ENCODE measurements at places on chromosomes 16 and 17.

DNA sequence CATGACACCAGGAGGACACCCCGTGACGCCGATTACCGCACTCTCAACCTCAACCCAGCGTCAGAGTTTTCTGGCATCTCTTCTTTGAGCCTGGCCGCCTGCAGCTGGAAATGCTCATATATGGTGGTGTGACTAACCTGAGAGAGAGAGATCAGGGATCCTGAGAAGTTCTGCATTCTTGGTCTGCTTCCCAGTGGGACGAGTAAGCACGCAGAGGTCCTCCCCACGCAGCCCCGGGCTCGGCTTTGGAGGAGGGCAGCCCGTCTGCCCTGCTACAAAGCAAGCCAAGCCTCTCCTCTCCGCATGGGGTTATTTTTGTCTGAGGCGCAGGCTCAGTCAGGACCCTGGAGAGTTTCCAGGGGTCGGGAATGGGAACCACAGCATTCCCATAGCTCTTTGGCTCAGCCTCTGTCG lies 16.5 kb downstream of the CRISPLD2 start:
- no peak for DNase-seq

- DNase-seq = no peak
These were observed 2.0 kb downstream of the DNASE1L2 start for GRCh38 chr16:2238150-2238837.

GRCh38 chr17:6787081-6787693 lies 11.2 kb downstream of the FBXO39 start:
- DNase-seq = no peak

DNA sequence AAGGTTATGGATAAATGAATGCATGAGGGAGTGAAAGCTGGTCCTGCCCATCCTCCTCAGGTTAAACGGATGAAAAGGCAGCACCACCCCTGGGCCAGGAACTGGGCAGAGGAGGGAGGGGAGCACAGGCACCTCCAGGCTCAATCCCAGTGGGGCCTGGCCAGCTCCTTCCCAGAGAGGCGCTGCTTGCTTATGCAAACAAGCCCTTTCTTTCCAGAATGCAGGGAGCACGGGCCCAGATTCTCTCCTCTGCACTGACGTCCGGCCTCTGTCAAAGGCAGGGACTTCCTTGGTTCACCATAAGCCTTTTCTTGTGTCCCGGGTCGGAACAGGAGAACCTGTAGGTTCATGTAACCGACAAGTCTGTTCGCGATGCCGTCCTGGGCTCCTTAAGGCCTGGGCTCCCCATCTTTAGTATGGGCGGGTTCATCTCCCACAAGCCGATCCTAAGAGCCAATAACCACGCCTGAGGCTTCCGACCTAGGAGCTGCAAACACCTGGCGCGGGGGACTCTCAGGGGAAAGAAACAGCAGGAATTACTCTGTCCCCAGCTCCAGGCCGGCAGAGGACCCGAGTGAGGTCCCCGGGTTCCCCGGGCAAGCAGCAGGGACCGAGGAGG lies 16.3 kb downstream of the ENPP7 start:
- no peak for DNase-seq

DNA sequence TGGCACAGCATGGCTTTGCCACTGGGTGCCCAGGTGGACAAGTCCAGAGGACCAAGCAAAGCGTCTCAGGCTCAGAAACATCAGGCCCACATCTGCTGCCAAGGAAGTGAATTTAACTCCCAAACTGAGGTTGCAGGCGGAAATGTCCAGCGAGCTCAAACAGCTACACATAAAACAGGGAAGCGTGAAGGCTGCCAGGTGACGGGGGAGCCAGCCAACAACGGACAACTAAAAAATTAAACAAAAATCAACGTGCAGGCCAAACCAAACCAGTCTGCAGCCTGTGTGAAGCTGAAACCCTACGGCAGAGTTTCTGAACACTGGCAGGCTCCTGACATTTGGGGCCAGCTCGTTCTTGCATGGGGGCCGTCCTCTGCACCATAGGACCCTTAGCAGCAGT lies 2.5 kb downstream of the TK1 start:
- no peak for DNase-seq

DNA sequence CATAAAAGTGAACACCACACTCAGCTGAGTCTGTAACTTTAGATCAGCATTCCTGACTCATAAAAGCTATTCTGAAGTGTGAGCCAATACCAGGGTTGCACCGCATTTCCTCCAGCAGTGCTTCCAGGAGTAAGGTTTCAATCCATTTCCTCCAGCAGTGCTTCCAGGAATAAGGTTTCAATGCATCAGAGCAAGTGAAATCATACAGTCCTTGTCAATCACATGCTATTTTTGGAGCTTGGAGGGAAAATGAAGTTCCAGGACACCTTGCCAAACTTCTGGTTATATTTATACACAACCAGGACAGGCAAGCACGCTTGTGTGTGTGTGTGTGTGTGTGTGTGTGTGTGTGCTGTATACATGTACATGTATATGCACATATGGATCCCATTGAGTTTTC lies 327.6 kb downstream of the GRIN2A start:
- no peak for DNase-seq

- DNase-seq = no peak
These were observed 544.5 kb upstream of the CDH11 start for GRCh38 chr16:65666132-65666941.

- DNase-seq = no peak
These were observed 1.3 kb downstream of the NLRC5 start for GRCh38 chr16:56990407-56991286.

- DNase-seq = no peak
These were observed 26.4 kb upstream of the CLEC3A start for GRCh38 chr16:77995843-77996455.

- no peak for DNase-seq
These were observed 8.1 kb upstream of the ABCA5 start for GRCh38 chr17:69335058-69335457.

GRCh38 chr16:31467858-31468257 lies 4.1 kb upstream of the TGFB1I1 start:
- no peak for DNase-seq

- no peak for DNase-seq
These were observed 205.3 kb upstream of the TNRC6C start for GRCh38 chr17:77753246-77753645.

DNA sequence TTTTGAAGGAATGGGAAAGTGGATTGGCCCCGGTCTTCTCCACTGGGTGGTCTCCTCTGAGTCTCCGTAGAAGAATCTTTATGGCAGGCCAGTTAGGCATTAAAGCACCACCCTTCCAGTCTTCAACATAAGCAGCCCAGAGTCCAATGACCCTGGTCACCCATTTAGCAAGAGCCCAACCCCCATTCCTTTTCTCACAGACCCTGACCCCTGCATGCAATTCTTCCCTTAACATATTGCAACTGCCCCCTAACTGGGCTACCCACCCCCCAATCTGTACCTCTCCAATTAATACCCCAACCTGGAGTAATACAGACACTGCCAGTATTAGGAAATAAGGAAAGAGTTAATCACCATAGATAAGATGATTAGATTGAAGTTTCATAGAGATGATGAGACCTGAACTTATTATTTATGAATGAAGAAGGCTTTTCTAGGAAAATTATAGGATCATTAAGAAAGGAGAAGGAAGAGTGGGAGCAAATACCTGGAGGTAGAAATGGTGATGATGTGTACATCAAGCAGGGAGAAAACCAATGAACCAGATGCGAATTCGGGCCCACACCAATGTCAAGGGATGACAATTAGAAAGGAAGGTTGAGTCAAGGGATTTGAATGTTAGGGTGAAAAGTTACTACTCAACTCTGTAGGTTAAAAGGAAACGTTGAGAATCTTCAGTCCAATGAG lies 2.4 kb downstream of the CCL2 start:
- no peak for DNase-seq

DNA sequence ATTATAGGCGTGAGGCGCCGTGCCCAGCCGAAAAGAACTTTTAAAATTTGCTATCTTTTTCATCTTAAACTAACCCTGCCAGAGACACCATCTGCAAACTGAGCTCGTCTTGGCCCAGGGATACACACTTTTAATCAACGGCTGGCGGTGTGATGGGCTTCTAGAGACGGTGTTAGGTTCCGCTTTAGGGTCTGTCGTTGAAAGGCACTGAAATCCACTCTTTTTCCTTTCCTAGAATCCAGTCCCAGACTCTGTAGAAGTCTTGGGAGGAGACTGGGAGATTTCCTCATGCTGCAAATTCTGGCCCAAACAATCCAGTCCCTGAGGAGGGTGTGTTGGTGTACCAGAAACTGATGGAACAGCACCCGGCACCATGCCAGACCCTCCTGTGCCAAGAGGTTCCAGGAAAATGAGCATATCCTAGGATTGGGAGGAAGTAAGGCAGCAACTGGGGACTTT lies 52.0 kb upstream of the TEX2 start:
- no peak for DNase-seq

DNA sequence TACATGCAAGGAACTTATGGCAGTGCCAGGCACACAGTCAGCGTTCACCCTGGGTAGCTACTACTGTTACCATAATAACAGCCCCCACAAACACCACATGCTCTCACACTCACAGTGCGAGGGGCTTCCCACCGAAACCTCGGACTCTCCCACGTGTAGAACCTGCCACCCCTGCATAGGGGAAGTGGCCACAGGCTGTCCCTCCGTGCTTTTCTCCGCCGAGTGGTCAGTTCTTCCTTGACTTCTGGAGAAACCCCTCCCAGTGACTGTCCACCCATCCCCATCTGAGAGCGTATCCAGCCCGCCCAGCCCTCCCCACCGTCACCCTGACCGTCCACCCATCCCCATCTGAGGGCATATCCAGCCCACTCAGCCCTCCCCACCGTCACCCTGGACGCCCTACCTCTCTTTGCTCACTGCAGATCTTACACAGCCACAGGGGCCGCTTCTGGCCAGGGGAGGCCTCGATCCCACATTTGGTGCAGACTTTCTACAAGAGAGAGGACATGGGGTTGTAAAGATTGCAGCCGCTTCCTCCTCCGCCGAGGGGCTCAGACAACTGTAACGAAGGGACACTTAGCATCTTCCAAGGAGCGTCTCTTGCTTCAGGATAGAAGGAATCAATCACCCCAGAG lies 71.1 kb downstream of the RPH3AL start:
- DNase-seq = no peak

Data from CD4-positive, alpha-beta T cell treated with Interleukin-6 at 100 ng/mL for 8 hours (primary cell).